Fibroblast of skin of right quadriceps (primary cell): ENCODE measurements at places on chromosomes 2 and 18.
A peak's percentile ranks its signal among the peaks of the same experiment; 100 is the strongest.

GRCh38 chr2:118613737-118614136 lies 233.7 kb downstream of the EN1 start:
- no peak for DNase-seq

- DNase-seq: peak; percentile 32
Observed at GRCh38 chr2:10584242-10584753, 105.5 kb downstream of the NOL10 start.

- DNase-seq: peak; percentile 1
Observed at GRCh38 chr2:57698935-57699449, 347.6 kb upstream of the VRK2 start.

- no peak for DNase-seq
Observed at GRCh38 chr2:53331667-53332066, 435.9 kb upstream of the CHAC2 start.

GRCh38 chr2:73110168-73111072 lies 2.3 kb downstream of the RAB11FIP5 start:
- peak; percentile 65 for DNase-seq

- DNase-seq: peak; percentile 99
Observed at GRCh38 chr2:106956879-106957278, 70.9 kb upstream of the ST6GAL2 start.

GRCh38 chr2:168564641-168565040 lies 108.6 kb downstream of the CERS6 start:
- DNase-seq: no peak

GRCh38 chr2:185640588-185640987 lies 98.0 kb upstream of the FSIP2 start:
- DNase-seq: no peak

- DNase-seq: no peak
Observed at GRCh38 chr18:13530033-13530878, 196.1 kb downstream of the FAM210A start.

GRCh38 chr2:212912445-212913103 lies 238.8 kb downstream of the IKZF2 start:
- peak; percentile 63 for DNase-seq

DNA sequence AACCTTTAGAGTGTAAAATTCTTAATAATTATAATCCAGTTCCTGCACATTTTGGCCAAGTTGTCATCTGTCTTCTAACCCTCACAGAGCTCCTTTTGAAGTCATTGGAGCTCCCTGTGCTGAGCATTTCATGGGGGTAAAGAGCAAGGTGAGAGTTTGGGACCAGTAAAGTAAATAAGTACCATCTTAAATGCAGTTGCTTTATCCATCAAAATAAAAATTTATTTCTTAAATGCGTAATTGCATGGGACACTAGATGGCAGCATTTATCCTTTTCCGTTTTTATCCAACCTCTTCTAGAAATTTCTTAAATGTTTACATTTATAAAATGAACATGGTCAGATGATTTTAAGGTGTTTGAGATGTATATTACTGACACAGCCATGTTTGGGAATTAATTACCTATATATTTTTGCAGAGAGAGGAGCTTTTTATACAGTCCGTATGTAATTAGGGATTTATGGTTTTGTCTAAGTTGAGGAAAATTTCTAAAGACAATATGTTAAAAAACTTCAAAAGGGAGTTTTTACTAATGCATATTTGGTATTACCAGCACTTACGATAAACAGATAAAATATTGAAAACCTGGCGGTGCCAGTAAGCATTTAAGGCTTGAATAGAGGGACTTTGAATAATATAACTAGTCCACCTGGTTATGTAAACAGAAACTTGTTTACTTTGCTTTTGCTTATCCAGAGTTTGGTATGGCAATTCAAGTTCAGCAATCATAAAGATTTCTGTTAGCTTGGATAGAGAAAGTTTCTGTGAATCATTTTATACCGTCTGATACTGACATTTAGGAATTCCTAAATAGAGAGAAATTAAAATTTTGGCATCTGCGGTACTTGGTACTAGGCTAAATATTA lies 54.5 kb downstream of the ACSL3 start:
- peak; percentile 32 for DNase-seq

DNA sequence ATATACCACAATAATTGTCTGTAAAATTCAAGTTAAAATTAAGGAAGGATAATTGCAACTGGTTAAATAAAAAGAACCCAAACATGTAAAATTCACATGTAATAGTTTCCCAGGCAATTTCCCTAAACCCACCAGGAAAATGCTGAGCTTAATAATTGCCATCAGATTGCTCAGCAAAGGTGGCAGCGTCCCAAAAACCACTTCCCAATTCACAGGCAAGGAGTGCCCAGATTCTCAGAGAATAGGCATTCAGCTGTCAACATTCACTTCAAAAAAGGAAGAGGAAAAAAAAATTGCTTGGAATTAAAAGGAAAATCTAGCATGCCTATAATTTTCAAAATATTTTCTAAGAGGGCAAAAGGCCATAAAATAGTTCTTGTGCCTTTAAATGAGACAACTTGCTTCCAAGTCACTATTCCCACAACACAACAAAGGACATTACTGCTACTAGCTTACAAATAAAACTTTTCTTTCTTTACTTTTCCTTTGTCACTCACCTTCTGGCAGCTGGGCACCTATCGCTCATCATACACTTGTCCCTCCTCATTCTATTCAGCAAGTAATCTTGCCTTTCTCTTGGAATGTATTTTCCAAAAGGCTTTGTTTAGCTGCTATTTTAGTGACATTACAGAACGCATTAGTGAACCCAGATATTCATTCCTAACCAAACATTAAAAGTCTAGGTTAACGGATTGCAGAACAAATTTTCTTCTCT lies 15.2 kb downstream of the SRBD1 start:
- peak; percentile 69 for DNase-seq

- DNase-seq: peak; percentile 76
Observed at GRCh38 chr2:176554101-176555048, 285.1 kb downstream of the MTX2 start.

DNA sequence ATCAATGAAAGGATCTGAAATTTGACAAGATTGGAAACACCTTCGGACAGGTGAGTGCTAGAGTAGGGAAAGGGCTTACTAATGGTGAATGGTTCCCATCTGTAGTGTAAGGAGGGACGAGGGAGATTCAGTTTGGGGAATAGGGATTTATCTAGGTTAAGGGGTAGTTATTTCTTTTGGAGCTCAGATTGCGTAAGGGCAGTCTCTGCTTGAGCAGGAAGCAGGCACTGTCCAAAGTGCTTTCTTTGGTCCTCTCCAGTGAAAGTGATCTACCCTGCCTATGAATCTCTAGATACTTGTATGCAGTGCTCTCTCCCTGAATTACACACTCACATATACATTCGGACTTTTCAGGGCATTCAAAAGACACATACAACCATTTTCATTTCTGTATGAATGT lies 272.9 kb upstream of the FIGN start:
- no peak for DNase-seq

DNA sequence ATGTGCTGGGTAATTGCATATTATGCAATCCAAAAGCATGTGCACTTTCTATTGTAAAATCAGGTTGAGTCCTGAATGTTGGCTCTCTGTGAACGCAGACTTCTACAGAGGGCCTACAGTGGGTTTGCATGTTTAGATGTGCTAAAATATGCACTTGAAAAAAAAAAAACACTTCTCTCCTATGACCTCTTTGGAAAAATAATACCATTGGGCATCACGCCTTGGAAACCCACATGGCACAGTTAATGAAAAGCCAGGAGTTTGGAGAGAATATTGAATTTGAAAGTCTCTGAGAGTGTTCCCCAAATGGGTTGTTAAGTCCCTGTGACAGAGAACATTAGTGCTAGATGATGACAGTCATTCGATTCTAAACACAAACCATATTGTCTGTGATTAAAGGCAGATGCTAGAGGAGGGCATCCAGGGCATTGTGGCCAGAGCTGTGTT lies 710.4 kb upstream of the PIK3C3 start:
- DNase-seq: no peak

GRCh38 chr18:77023102-77023782 lies 109.3 kb downstream of the MBP start:
- DNase-seq: no peak

- DNase-seq: no peak
Observed at GRCh38 chr2:72915907-72916742, 1.2 kb upstream of the EMX1 start.

DNA sequence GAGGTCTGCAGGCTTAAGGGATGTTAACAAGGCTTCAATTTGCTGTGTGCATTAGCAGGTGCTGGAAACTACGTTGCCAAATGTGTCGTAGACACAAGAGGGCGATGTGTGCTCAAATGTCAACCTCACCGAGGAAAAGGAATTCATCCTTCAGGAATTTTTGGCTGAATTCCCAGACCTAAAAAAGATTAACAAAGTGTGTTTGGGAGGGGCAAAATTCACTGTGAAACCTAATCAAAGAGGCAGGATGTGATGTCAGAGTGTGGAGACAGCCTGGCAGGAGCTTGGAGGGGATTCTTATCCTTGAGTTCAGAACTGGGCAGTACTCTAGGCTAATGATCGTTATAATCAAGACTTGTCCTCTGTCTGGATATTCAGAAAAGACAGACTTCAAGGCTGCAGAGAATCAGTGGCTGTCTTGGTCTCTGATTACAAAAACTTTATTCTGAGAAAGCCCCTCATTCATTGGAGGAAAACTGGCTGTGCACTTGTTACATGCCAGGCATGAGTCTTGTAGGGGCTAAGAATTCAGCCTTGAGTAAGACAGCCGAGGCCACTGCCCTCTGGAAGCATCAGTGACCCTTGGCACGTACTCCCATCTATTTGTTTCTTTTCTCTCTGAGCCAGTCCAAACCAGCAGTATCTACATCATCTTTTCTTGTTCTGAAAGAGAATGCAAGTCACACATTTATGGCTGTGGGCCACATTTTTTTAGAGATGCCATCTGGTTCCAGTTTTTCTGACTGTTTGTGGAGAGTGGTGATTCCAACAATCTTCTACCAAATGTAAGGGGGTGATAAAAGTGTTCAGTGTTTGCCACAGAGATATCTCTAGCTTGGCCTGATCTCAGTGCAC lies 18.7 kb upstream of the SCYGR1 start:
- peak; percentile 98 for DNase-seq

GRCh38 chr2:209614690-209615369 lies 156.8 kb upstream of the UNC80 start:
- DNase-seq: no peak

GRCh38 chr18:52570975-52571374 lies 231.0 kb downstream of the DCC start:
- peak; percentile 27 for DNase-seq

DNA sequence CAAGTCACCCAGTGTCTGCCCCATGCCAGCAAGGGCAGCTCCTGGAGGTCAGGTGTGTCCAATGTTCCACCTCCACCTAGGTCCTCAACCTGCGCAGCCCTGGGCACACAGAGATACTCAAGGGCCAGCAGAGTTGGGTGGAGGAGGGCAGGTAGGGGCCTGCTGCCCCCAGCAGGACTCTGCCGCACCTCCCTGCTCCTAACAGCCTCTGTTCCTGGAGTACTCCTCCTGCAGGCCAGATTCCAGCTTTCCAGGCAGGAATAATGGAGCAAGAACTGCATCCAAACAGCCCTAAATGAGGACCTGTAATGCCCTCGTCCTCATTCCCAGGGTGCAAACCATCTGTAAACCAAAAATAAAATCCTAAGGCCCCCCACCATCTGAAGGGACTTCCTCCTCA lies 44.4 kb upstream of the ACAA2 start:
- no peak for DNase-seq

DNA sequence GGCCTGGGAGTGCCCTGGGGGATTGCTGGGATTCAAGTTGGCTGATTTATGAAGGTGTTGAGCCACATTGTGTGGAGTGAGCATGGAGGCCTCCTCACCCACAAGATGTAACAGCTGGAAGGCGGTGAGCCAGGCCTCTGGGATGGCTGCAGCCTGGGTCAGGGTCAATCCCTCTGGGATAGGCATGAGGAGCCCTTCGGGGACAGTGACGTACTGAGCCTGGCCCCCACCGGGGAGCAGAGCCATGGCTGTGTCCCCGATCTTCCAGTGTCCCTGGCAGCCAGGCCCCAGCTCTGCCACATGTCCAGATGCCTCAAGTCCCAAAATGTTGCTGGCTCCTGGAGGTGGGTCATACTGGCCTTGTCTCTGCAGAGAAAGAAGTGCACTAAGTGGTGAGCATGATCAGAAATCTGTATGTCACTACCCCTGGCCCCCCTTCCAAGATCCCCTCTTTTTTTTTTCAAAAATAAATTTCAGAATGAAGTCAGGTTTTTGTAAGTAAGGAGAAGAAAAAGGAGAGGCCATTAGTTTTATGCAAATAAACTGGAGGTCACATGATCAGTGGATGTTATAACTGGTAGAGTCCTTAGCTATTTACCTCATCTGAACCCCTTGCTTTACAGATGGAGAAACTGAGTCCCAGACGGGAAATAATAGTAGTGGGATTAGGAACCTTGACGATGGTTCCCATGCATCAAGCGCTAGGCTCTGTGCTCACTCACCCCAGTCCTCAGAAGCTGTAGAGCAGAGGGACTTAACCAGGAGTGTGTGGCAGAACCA lies 1.7 kb downstream of the TP53I3 start:
- no peak for DNase-seq

GRCh38 chr2:108858894-108859293 lies 72.3 kb downstream of the CCDC138 start:
- DNase-seq: peak; percentile 27

DNA sequence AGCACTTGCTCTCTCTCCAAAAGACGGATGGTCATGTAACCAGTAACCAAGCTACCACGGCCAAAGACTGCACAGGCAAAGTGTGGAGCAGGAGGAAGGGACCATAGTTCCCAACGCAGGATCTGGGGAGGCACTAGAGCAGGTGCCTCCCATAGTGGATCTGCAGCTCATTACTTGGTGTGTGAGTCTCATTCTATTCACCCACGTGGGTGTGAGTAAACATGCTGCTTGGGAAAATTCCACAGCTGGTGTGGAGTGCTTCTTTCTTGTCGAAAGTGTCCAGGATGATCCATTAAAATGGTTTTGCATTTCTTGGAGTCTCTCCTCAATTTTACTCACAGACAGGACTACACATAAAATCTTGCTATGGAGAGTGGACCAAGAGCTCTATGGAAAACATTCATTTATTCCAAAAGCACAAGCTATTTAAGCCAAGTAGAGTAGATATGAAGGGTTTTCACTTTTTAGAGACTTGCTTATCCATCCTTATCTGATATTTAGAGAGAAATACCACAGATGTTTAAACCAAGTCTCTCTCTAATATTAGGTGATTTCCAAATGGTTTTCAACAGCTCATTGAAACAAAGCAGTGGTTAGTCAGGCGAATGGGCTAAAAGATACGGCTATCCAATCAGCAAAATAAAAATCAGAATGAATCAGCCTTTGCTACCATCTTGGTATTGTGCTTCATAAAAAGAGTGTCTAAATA lies 104.3 kb upstream of the CCDC195 start:
- DNase-seq: no peak

DNA sequence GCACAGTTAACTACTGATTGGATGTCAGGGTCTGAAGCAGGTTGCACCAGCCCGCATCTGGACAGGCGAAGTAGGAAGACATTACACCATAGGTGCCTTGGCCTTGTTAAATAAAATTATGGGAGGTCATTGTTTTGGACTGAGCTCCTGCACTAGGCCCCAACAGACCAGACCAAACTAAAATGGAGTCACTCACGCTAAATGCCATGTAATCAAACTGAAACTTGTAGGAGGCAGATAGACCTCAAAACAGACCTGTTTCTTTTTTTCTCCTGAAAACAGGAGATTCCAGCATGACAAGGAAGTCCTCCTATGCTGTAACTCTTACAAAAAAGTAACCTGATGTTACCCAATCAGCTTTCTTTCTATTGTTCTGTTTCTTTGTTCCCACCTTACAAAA lies 15.5 kb upstream of the NFU1 start:
- DNase-seq: no peak

GRCh38 chr2:86036669-86037138 lies 69.0 kb downstream of the POLR1A start:
- DNase-seq: no peak
